IPS DF 6.9 (cell line): ENCODE measurements at places on chromosomes 11 and 22.

DNA sequence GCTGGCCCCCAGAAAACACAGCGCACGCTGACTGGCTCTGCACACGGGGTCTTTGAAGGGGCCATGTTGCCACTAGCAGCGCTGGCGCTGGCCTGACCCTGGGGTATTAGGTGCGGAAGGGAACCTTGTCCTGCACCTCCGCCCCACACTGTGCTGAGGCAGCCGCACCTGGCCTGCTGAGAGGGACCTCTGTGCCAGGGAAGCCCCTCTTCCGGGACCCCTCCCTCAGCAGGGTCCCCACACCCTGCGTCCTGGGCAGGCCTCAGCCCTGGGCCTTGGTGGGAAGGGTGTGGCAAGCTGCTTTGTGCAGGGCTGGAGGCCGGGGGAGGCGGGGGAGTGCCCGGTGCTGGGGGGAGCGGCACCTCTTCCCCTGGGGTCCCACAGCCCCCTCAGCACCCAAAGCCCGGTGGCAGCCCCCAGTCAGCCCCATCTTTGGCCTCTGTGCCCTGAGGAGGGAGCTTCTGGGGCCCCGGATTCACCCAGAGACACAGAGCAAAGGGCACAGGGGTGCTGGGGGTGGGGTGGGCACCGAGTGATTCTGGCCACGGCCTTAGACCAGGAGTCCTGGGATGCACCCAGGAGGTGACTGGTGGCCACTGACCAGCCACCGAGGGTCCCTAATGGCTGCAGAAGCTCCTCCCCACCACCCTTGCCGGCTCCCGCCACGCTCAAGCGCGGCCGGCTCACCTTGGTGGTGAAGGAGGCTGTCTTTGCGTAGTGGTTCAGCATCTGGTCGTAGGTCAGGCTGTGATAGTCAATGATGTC lies 11.4 kb downstream of the TTLL8 start:
- no peak for DNase-seq

- no peak for DNase-seq
Measured at GRCh38 chr22:29574762-29575450, 6.0 kb downstream of the NIPSNAP1 start.

DNA sequence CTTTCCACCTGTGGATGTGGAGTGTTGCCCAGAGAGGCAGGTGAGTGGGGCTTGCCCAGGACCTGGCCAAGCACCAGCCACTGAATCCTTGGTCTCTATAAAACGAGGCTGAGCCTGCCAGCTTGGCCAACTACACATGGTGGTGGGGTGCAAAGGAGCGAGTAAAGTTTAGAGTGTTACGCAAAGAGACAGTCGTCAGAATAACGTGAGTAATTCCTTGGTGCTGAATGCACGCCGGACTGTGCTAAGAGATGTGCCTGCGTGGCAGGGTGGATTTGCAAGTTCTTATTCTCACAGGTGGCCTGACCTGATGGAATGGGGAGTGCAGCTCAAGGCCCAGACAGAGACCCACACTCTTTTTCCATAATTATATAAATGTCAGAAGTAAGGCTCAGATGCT lies 88.6 kb upstream of the B3GAT1 start:
- DNase-seq = no peak

GRCh38 chr11:3962406-3962840 lies 107.0 kb downstream of the STIM1 start:
- no peak for DNase-seq

- DNase-seq = no peak
Measured at GRCh38 chr22:27310966-27311697, 490.4 kb downstream of the MN1 start.

DNA sequence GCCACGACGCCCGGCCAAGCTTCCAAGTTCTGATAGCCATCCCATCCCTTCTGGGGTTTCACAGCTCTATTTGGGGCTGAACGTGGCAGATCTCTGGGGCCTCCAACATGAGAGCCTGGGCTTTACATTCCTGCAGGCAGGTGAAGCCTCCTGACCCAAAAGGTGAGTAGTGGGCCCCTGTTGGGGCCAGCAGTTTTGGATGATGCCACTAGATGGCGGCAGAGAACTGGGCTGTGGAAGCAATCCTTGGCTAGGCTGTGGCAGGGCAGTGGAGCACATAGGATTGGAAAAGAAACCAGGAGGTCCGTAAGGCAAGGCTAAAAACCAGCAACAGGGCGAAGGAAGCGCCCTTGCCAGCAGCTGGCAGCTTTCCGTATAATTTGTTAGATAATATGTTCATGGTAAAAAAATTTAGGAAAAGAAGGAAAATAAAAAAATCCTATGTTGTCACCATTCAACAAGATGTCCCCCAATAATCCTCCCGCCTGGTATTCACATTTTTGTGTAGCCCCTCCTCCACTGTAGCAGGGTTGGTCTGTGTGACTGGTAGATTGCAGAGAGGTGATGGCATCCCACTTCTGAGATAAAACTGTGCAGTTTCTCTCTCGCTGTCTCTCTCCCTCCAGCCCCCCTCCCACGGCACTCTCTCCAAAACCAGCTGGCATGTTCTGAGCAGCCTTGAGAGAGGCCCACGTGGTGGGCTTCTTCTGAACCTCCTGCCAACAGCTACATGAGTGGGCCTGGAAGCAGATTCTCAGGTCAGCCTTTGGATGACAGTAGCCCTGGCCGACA lies 43.6 kb upstream of the OR4B1 start:
- peak; percentile 37 for DNase-seq

GRCh38 chr22:38802671-38803121 lies 8.8 kb upstream of the DNAL4 start:
- no peak for DNase-seq

DNA sequence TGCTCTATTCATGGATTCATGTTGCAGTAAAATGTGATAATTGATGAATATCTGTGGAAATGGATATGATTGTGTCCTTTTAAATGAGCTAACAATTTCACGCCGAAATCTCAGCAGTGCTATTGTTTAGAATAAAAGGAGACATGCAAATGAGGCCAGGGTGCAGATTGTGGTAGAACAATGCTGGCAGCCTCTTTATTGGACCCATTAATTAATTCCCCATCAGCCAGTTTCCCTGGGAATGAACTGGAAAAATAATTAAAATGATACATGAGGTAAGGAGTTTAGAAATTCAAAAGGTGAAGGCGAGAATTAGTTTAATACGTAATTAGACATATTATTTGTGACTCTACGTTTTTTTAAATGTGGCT lies 306.2 kb downstream of the TBC1D22A start:
- DNase-seq = no peak

DNA sequence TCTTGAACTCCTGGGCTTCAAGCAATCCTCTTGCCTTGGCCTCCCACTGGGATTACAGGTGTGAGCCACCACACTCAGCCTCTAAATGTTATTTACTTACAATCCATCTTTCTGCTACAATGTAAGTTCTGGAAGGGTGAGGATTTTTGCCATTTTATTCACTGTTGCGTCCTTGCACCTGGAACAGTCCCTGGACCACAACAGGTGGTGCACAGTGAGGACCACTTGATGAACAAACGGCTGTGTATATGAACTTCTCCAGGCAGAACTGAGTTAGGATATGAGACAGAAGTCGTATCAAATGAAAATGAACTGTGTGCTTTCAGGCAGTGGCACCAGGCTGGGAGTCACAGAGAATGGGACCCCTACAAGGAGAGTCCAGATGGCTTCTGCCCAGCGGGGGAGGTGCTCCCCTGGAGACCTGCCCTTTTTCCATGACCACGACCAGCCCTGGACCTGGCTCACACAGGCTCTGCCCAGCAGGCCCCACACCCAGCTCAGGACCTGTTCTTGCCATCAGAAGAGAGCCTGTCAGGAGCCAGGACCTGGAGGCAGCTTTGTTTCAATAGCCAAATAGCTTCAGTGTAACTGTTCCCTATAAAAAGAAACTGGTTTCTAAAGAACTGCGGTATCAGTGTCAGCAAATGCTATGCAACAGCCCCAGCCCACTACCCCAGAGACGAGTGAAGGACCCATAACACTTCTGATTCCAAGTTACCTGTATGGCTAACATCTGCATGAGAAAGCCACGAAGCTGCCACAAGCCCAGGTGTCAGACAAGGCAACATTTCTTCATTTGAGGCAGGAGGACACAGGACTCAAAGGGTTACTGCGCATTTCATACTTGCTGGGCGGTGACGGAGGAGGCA lies 104.9 kb downstream of the MICAL3 start:
- no peak for DNase-seq

- DNase-seq = no peak
Measured at GRCh38 chr11:11237070-11237832, 115.8 kb downstream of the CSNK2A3 start.

DNA sequence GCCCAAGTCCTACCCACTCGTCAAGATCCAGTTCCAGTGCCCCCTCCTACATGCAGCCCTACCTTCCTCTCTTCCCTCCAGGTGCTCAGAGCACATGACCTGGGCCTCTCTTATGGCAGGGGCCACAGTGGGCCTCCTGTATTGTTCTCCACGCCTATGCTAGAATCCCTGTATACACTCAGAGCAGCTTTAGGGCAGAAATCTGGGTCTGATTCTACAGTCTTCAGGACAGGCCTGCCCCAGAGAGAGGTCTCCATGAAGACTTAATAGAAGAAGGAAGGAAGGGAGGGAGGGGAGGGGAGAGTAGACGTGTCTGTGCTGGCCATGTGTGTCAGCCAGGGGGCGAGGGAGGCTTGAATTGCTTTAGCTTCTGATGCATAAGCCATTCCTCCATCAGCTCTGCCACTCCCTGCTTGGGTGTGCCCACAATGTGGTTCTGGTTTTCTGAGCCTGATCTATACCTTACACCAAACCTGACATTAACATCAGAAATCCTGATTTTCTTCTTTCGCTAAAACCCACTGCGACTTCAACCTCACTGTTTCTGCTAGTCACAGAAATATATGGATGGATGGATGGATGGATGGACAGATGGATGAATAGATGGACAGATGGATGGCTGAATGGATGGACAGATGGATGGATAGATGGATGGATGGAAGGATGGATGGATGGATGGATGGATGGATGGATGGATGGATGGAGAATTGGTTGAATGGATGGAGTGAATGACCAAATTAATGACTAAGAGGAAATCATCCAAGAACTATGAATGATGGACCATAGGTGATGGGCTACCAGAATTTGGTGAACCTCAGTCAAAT lies 56.6 kb upstream of the PRDM11 start:
- DNase-seq = peak; percentile 39

- no peak for DNase-seq
Measured at GRCh38 chr11:126598344-126599216, 243.1 kb downstream of the ST3GAL4 start.

DNA sequence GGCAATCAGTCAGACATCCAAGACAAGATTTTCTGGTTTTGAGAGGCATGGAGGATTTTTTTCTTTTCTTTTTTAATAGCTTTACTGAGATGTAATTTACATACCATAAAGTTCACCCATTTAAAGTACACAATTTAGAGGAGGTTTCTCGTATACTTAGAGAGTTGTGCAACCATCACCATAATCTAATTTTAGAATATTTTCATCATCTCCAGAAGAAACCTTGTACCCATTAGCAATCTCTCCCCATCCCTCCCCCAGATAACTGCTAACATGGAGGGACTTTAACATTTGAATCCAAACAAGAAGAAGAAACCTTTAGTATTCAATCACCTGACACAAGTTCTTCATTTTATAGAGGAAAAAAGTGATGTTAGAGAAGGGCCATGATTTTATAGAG lies 83.6 kb downstream of the CLPB start:
- no peak for DNase-seq

GRCh38 chr11:70473186-70473872 lies 75.0 kb downstream of the CTTN start:
- DNase-seq = no peak

- no peak for DNase-seq
Measured at GRCh38 chr11:115522302-115522701, 18.1 kb upstream of the CADM1 start.

DNA sequence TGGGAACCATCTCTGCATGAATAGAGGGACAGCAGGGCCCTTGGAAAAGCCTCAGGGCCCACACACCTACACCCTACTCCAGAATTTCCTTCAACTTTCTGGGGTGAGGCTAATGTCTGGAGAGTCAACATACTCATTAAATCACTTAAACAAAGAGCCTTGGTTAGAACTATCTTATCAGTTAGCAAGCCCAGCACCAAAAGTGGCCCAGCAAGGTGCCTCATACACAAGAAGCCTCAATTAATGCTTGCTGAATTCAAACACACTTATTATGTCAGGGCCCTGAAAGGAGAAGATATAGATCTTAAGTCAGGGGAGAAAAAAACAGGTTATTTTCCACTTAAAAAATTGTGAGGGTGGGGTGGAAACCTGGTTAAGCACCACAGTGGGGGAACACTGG lies 61.4 kb downstream of the C11orf58 start:
- no peak for DNase-seq

DNA sequence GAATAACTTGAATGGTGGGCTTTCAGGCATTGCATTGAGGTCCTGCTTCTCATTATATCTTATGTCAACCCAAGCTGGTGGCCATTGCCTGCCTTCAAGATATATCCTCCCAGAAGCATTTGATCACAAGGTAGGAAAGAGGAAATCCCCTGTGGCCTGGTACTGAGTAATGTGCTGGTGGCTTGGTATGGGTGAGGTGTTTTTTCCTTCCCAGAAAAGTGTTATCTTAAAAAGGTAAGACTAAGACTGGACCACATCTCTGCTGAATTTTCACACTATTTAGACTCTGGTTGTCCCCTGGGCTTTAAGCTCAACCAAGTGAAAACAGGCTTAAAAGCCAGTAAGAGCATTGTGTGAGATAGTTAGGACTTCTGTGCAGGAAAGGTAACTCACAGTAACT lies 3.7 kb downstream of the INSC start:
- DNase-seq = no peak

- no peak for DNase-seq
Measured at GRCh38 chr11:36187622-36188021, 101.6 kb downstream of the COMMD9 start.

DNA sequence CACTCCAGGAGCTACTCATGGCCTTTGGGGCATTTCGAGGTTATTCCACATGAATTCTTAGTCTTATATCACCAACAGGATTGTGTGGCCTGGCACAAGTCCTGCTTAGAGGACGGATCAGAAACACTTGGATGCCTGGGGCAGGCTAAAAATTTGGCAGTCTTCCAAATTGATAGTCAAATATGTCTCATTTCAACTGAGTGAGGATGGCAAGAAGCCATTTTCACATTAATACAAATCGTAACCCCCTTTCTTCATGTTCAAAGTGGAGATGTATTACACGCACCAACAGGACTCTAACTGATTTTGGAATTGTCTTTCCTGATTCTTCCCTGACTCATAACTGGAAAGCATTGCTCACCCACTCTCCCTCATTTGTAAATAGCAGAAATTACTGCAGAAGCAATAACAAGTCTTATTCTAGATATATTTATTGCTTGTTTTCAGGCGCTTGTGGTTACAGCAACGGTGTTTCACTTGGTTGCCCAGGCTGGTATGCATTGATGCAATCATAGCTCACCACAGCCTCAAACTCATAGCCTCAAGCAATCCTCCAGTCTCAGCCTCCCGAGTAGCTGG lies 10.3 kb upstream of the CCDC86 start:
- DNase-seq = no peak

GRCh38 chr11:382081-382629 lies 11.9 kb upstream of the PKP3 start:
- DNase-seq = no peak

GRCh38 chr11:70029861-70030380 lies 48.2 kb upstream of the ANO1 start:
- DNase-seq = no peak
